Stimulated activated CD8-positive, alpha-beta memory T cell treated with anti-CD3 and anti-CD28 coated beads, Interleukin-7, amount 100 ng/mL, for 1 hour (primary cell): ENCODE measurements at places on chromosomes 6 and 20.

- DNase-seq, result no peak
These were observed 7.5 kb upstream of the ELOVL4 start for GRCh38 chr6:79954849-79955248.

GRCh38 chr6:5704708-5705107 is 302.0 kb downstream of the NRN1 start:
- DNase-seq, result no peak

DNA sequence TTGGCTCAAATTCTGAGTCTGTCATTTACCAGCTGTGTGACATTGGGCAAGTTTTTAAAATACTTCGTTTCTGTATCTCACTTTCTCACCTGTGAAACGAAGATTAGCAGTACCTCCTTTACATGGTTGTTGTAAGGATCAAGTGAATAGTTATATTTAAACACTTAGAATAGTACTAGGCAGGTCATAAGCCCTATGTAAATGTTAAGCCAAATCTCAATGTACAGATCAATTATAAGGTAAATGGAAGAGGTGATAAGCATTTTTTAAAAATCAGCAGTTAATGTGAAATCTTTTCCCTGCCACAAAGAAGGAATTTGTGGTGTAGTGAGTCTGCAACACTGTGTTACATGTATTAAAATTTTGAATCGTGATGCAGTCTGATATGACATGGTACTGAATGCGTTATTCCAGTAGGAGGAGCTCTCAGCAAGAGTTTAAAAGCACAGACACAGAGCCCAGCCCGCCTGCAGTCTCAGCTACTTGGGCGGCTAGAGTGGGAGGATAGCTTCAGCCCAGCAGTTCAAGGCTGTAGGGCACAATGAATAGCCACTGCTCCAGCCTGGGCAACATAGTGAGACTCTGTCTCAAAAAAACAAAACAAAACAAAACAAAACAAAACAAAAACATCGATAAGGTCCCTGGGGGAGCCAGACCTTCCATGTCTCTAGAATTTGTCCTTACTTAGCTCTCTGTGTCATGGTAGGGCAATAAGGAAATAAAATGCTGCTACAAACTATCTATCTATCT is 46.0 kb downstream of the GTF2H5 start:
- no peak for DNase-seq

- no peak for DNase-seq
These were observed 293.3 kb downstream of the SYNE1 start for GRCh38 chr6:152343735-152344360.

- DNase-seq, result no peak
These were observed 49.0 kb upstream of the RNF24 start for GRCh38 chr20:4064144-4064909.

- no peak for DNase-seq
These were observed 138.4 kb upstream of the FOXA2 start for GRCh38 chr20:22722811-22723210.

DNA sequence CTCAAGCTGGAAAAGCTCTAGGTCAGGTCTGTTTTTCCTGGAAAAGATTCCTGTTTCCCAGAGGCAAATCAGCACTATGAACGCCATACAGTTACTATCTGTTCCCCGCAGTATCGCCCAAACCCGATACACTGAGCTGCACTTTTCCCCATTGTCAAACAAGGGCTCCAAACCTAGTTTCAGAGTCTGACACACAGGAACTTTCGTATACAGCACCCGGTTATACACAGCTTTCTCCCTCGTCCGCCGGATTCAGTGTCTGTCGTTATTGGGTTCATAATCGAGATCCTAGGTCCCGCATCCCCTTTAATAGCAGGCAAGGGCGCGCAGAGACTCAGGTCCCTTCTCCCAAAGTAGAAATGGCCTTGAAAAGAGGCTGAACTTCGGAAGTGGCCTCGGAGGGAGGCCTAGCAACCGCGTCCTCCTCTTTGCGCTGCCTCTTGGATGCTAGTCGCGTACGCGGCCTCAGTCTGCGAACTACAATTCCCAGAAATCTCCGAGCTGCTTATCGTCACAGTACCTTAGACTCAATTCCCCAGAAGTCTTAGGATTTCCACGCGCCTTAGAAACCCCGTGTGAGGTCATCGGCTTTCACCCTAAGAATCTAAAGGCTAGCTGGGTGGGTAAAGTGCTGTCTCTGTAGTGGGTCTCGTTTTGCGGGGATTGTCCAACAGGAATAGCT is 34.2 kb downstream of the ZNF391 start:
- no peak for DNase-seq

DNA sequence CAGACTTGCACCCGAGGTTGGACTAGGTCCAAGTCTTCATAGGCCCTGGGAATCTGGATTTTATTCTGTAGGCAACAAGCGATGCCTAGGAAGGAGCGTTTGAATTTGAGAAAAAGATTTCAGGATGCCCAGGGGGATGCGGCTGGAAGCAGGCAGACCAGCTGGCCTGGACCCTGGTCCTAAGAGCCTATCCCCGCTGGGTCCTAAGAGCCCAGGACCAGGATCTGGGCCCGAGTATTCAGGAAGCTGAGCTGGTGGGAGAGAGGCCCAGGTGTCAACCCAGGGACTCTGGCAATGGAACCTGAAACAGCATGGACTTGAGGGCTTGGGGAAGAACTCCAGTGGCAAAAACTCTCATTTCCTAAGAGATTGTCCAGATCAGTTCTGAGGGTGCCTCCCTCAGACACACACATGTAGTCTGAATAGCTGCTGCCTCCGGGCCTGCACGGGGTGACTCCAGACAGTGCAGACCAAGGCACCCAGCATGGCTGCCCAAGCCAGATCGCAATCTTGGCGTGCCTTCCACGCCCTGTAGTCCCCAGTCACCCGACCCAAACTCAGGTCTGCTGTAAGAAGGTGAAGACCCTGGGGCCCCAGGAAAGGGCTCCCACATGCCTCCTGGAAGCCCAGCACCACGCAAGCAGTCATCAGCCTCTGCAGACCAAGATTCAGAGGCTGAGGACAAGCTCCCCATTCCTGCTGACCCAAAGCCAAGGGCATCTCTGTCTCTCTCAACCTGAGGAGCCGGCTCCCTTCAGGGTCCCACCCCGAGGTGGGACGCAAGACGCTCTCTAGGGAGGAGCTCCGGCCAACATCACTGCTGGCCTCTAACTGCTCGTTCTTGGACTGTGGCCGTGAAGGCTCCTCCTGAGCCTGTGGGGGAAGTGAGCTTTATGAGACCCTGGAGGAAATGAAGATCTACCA is 34.4 kb downstream of the RRBP1 start:
- no peak for DNase-seq

DNA sequence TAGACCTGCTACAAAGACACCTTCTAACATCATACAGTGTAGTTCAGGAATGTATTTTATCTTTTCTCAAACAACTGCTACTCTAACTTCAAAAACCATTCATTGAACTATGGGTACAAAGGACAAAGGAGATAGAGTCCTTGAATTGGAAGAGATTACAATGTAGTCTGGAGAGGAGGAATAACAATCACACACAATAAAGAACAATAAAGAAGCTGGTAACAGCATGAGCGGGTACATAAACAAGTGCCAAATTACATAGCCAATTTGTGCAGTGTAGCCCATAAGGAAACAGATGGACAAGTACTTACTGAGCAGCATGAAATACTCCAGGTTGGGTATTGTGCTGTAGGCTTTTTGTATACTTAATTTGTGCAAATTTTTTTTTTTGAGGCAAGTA is 44.3 kb downstream of the OSTM1 start:
- no peak for DNase-seq

- no peak for DNase-seq
These were observed 432.5 kb downstream of the CD109 start for GRCh38 chr6:74128536-74128935.

GRCh38 chr6:104563306-104563705 is 296.4 kb downstream of the HACE1 start:
- DNase-seq, result no peak

GRCh38 chr20:33568868-33569801 is 79.2 kb downstream of the CBFA2T2 start:
- no peak for DNase-seq

DNA sequence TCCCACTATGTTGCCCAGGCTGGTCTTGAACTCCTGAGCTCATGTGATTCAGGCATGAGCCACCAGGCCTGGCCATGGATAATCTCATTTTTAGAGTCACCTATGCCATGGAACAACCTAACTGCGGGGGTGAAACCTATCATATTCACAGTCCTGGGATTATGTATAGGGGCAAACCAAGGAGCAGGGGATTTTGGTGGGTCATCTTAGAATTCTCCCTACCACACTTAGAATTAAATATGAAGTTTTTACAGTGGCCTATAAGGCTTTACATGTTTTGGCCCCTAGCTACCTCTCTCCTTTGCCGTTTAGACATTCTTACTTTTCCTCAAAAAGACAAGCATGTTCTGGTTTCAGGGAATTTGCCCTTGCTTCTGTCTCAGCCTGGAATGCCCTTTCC is 20.6 kb upstream of the VEGFA start:
- DNase-seq, result no peak

- DNase-seq, result no peak
These were observed 158.1 kb upstream of the PROKR2 start for GRCh38 chr20:5474646-5475550.

DNA sequence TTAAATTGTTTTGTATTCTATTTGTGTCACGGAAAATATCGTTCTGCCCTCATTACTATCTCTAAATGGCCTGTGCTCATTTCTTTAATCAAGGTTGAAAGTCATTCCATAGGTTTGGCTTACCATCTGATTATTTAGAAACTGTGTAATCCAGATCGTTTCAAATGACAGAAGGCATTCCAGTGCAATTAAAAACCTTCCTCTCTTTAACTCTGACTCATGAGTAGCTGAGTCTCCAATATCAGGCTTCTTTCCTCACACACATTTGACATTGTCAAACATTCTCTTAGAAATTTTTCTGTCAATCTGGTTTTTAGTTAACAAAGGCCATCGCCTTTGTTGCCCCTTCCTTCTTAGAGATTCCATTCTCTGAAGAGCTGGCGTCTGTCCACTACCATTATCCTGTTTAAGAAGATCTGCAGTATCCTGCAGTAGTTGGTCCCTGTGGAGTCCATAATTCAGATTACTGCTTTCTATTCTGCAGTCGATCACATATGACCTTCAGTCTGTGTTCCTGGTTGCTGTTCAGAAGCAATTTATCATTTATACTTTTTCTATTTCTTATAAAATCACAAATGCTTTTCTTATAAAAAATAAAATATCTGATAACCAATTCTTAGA is 3.9 kb upstream of the TRDN start:
- no peak for DNase-seq

- no peak for DNase-seq
These were observed 78.6 kb downstream of the INSM1 start for GRCh38 chr20:20446425-20447015.

- DNase-seq, result peak; percentile 61
These were observed 11.7 kb upstream of the FAM83C start for GRCh38 chr20:35303735-35304491.

GRCh38 chr6:45658958-45659357 is 281.2 kb upstream of the SUPT3H start:
- DNase-seq, result no peak

GRCh38 chr6:131808460-131809269 is 845 bp downstream of the ENPP1 start:
- DNase-seq, result no peak

GRCh38 chr20:16020971-16021370 is 552.3 kb downstream of the KIF16B start:
- no peak for DNase-seq

DNA sequence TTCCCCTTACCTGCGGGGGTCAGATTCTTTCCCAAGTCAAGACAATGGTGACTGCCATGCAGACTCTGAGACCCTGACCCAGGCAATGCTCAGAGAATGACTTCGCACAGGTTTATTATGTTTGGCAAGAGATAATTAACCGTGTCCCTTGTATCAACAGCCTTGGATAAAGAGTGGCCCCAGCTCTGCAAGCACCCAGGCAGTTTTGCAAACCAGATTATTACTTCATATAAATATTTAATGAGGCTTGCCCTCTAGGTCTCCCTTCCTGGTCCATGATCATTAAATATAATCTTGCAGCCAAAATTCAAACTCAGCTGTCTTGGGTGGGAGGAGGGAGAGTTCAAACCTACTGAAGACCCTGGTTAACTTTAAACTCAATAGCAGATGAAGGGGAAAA is 156.5 kb downstream of the ANKRD60 start:
- no peak for DNase-seq

GRCh38 chr6:129709196-129709768 is 695 bp downstream of the ARHGAP18 start:
- DNase-seq, result no peak

DNA sequence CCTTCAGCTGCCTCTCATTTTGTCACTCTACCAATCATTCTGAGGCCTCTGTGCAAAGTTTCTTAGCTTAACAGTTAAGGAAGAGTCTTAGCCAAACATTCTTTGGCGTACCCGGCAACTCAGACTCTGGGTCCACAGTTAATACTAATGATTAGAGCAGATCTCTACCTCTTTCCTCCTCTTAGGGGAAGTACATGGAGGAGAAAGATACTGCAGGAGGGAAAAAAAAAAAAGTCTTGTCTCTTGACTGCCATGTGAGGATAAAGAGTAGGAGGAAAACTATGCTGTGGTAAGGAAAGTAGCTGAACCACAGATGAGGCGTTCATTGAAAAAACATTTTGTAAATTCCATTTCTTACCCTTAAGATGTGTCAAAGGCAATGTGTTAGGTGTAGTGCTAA is 44.0 kb upstream of the MARCKS start:
- DNase-seq, result no peak

DNA sequence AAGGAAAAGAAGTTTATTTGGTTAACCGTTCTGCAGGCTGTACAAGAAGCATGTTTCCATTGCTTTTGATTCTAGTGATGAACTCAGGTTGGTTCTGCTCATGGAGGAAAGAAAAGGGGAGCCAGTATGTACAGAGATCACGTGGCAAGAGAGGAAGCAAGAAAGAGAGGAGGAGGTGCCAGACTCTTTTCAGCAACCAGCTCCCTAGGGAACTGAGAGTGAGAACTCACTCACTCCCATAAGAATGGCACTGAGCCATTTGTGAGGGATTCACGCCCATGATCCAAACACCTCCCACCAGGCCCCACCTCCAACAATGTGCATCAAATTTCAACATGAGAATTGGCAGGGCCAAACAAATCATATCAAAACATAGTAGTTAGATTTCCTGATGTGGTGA is 649.1 kb downstream of the EPM2A start:
- DNase-seq, result no peak
